ENCODE measurements at places on chromosomes 11 and 22.

DNA sequence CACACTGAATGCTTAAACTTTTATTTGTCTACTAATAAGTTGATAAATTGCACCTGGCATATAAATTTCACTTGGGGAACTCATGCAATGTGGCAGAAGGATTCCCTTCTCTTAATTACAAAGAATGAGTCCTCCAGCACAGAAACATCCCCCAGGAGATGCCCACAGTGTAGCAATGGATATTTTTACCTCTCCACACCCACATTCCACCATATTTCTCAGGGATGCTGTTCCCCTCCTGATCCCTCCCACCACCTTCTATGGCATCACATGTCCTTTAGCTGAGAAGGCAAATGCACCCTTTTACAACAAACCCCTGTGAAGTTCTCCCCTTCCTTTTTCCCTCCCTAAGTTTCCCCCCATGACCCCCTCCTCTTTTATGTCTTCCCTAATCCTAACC is 56.1 kb upstream of the UBASH3B start:
- no peak for DNase-seq

GRCh38 chr11:34827228-34827627 is 89.0 kb downstream of the APIP start:
- DNase-seq: no peak

- DNase-seq: no peak
Observed at GRCh38 chr11:103878646-103879045, 157.8 kb upstream of the DDI1 start.

- no peak for DNase-seq
Observed at GRCh38 chr11:87368858-87369480, 331.2 kb downstream of the TMEM135 start.

DNA sequence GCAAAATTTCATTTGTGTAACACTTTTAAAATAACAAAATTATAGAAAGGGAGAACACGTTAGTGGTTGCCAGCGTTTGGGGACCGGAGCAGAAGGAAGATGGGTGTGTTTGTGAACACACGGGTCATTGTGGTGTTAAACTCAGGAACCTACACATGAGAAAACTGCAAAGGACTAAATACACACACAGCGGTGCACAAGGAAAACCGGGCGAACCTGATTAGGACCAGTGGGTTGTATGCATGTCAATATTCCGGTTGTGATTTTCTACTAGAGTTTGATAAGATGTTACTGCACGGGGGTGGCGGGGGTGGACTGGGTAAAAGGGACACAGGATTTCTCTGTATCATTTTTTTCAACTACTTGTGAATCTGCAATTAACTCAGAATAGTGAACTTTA is 351.2 kb downstream of the OPCML start:
- no peak for DNase-seq

Measured in NK-92 treated with Interleukin-12 subunit alpha and Interleukin-12 subunit beta, amount 100 ng/mL, for 24 hours (cell line).